Adipocyte (in vitro differentiated cells): ENCODE measurements at places on chromosomes 11 and 22.

DNA sequence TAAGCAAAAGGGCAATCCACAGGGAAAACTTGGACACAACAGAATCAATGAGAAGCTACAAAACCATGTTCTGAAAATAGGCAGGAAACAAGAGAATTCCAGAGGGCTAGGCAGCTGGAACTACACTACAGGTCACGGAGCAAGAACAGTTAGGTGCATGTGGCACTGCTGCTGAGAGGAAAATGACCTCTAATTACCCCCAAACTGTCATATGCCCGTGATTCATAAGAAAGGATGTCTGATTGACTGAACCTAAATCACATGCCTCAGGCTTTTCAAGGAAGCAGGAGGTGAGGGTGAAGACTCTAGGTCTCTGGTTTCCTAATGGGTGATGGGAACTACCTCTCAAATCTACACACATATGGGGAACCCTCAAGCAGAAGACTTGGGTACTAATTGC lies 17.9 kb upstream of the RRAS2 start:
- no peak for DNase-seq

DNA sequence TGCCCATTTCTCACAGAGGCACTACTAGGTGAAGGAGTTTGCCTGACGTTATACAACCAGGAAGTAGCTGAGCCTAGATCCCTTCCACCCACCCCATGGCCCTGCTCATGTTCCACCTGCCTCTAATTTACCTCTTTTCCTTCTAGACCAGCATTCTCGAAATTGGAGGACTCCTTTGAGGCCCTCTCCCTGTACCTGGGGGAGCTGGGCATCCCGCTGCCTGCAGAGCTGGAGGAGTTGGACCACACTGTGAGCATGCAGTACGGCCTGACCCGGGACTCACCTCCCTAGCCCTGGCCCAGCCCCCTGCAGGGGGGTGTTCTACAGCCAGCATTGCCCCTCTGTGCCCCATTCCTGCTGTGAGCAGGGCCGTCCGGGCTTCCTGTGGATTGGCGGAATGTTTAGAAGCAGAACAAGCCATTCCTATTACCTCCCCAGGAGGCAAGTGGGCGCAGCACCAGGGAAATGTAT lies 14.1 kb downstream of the PIK3IP1 start:
- no peak for DNase-seq

DNA sequence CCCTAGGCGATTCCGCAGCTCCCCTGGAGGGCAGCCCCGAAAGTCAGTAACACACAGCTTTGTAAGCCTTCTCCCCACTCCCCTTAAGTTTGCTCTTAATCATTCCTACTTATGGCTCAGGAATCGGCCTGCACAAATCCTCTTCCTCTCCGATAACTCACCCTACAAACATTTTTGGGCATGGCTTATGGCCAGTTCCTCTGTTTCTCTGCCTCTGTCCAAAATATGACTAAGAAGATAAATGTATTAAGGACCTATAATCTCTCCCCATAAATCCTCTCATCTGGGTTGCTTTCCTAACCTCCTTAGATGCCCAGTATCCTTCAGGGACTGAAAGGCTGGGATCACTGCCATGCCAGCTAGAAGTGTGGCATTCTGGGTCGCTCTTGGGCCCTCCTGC lies 41.0 kb downstream of the PAMR1 start:
- peak; percentile 45 for DNase-seq

DNA sequence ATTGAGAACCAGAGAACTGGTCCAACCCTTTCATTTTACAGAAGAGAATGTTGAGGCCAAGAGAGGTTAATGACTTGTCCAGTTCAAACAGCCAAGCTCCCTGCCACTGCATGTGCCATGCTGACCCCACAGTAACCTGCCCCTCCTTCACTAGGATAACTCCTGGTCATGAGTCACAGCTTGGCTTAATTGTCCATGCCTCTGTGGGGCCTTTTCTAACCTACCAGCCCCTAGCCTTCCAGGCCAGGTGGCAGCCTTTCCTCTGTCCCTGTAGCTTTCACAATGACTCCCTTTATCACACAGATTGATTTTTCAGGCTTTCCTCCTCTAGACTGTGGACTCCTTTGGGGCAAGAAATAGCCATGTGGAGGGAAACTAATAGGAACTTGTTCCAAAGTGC lies 97.2 kb downstream of the PIWIL4 start:
- peak; percentile 8 for DNase-seq

DNA sequence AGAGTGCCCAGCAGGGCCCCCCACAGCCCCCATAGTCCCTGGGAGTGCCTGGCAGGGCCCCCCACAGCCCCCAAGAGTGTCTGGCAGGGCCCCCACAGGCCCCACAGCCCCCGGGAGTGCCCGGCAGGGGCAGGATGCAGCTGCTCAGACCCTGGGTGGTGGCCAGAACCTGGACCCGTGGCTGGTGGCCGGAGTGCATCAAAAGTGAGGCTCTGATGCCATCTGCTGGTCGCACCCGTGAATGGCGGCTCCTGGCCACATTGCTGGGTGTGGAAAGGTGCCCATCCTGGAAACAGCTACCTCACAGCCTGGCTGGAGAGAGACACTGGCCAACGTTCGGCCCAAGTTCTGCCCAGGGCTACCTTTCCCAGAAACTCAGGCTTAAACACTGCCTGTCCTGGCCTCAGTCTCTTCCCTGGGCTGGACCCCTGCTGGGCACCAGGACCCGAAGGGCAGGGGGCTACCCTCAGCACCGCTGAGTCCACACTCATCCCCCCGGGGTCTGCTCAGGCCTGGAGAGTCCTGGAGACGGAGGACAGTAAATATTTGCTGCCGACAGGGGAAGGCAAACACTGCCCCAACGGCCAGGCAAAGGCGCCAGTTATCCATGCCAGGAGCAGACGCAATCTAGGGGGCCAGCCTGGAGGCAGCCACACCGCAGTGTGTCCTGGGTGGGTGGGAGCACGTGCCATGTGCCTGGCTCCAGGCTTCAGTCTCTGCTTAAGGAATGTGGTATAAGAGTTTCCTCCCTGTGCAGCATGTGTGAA lies 4.4 kb downstream of the INS start:
- DNase-seq = peak; percentile 81

DNA sequence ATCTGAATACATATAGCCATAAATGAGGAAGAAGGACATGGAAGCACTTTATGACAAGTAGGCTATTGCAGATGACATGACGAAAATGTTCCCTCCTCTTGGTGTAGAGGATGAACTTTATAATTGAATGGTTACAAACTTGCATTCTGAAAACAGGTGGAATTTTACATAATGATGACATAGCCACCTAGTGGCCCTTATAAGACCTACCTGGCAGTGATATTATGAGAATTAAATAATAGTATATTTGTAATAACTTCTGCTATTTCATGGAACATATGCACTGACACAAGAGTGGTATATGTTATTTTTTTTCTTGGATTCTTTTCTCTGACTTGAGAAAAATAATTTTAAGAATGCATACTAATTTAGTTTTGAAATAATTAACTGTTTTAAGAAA lies 22.9 kb downstream of the TRIM22 start:
- peak; percentile 12 for DNase-seq

GRCh38 chr11:92122561-92122960 lies 102.1 kb upstream of the FAT3 start:
- DNase-seq = no peak

DNA sequence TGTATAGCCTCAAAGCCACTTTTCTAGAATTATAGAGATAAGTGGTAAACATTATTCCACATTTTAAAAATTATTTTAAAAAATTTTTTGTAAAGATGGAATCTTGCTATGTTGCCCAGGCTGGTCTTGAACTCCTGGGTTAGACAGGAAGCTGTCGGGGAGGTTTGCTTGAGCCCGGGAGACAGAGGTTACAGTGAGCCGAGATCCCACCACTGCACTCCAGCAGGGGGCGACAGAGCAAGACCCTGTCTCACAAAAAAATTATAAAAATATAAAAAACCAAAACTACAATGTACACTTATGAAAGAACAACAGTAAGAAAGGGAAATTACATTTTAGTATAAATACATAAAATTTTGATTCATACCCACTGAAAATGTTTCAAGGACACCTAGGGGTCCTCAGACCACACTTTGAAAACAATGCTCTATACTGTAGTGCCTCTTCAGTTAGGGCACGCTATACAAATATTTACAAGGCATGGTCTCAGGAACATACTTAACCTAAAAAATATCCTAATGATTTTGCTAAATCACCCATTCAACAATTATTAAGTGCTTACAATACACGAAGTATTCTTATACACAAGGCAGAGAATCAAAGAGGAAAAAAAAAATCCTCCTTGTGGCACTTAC lies 111.2 kb downstream of the MRTFA start:
- peak; percentile 75 for DNase-seq

DNA sequence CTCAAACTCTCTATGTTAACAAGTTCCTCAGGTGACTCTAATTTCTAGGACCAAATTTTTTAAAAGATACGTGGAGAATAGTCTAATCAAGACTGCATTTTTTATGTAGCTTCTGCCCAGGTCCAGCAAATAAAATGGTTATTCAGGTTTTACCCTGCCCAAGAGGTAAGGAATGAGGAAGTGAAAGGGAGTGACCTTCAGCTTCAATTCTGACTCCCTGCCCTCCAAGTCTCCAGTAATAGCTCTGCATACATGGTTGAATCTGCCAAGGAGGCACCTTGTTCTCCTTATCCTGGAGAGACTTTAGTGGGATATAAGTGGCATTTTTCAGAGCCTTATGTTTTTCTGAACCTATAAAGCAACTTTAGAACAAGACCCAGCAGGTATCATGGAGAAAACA lies 15.5 kb downstream of the MUC15 start:
- no peak for DNase-seq

- DNase-seq = no peak
Measured at GRCh38 chr11:48018528-48019216, 38.3 kb downstream of the PTPRJ start.

GRCh38 chr22:25666308-25666707 lies 75.7 kb upstream of the MYO18B start:
- DNase-seq = peak; percentile 4

DNA sequence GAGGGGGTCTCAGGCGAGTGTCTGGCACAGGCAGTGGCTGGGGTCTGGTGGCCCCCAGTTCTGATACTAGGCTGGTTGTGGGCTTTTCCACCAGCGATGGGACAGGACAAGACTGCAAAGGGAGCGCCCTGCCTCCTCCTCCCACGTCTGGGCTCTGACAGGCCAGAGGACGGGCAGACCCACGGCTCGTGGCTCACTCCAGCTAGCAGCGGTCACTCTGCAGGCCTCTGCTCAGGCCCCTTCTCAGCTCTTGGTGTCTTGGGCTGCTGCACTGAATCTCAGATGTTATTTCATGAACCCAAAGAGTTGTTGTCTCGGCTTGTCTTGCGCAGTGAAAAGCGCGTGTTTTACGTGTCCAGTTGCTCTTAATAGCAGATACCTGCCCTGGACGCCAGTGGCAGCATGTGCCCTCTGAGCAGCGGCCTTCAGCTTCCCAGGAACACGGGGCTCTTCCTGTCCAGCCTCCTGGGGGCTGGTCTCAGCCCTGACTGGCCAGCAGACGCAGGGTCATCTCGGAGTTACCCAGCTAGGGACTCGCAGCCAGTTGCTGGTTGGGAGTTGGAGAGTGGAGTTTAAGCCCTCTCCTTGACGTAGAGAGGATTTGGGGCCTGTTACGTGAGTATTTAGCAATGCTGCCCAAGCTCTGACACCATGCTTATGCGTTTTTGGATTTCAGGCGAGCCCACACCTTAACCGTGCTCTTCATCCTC lies 9.6 kb downstream of the PTDSS2 start:
- DNase-seq = no peak

DNA sequence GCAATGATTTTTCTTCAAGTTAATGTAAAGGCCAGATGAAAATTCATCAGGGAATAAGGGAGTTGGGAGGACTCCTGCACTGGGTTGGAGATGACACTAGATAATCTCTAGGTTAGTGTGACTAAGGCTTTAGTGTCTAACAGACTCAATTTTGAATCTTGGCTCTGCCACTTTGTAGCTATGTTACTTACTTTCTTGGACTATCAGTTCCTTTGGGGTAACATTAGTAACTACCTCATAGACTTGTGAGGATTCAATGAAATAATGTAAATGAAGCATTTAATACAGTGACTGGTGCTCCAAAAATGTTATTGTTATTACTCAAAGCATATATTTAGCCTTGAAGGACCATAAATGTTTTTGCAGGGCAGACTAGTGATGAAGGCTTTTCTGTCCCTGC lies 9.6 kb upstream of the CCDC89 start:
- DNase-seq = no peak

- DNase-seq = peak; percentile 60
Measured at GRCh38 chr11:102513869-102514268, 16.7 kb downstream of the MMP7 start.

DNA sequence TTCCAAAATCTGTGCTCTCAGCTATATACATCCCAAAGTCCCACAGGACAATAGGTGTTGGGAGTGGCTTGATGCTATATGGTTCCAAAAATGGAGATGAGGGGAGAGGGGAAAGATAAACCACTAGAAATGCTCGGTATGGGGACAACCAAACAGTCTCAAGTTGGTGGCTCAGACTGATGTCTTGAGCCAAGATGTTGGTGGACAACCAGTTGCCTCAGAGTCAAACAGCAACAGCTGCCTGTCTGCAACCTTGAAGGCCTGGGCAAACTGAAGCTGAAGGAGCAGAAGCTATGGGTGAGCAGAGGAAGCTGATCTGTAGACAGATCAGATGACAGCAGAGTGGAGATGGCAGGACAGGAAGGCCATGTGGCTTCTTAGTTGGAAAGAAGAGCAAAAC lies 4.0 kb downstream of the RRP8 start:
- no peak for DNase-seq

DNA sequence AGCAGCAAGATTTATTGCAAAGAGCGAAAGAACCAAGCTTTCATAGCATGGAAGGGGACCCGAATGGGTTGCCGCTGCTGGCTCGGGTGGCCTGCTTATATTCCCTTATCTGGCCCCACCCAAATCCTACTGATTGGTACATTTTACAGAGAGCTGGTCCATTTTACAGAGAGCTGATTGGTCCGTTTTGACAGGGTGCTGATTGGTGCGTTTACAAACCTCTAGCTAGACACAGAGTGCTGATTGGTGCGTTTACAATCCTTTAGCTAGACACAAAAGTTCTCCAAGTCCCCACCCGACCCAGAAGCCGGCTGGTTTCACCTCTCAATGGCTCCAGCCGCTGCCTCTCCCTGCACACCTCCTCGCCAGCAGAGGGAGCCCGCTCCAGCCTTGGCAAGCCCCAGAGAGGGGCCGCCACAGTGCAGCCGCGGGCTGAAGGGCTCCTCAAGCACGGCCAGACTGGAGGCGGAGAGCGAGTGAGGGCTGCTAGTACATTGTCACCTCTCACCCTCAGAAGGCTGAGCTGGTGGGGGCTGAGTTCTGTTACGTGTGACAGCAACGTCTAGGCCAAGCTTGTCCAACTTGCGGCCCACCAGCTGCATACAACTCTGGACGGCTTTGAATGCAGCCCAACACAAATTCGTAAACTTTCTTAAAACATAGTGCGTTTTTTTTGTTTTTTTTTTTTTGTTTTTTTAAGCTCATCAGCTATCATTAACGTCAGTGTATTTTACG lies 8.7 kb downstream of the PTH start:
- peak; percentile 59 for DNase-seq

GRCh38 chr11:57815877-57816276 lies 54.3 kb downstream of the CTNND1 start:
- no peak for DNase-seq

- no peak for DNase-seq
Measured at GRCh38 chr11:13298765-13299164, 21.2 kb downstream of the BMAL1 start.
